Ascending aorta (tissue), 2 donors: ENCODE measurements at places on chromosomes 4 and X. TPM values are rescaled to one million over a fixed set of nuclear protein-coding genes. Genes with fewer than 3 reads are reported as not detected.

Gene MAGT1
- 34.5 TPM for total RNA-seq

- no peak overlapping the region for H3K27ac ChIP-seq
- DNase-seq: no peak
- no peaks in the 10 kb centered on the region for H3K36me3 ChIP-seq
- no peaks in the 10 kb centered on the region for H3K4me1 ChIP-seq
Measured at GRCh38 chrX:50874876-50875275, 35.7 kb upstream of the BMP15 start.

- no peaks in the 10 kb centered on the region for H3K36me3 ChIP-seq
- H3K27ac ChIP-seq: no peak overlapping the region
- no peak overlapping the region for H3K4me3 ChIP-seq
Measured at GRCh38 chrX:116499780-116500179, 37.0 kb upstream of the CT83 start.

- DNase-seq: no peak
- no peaks in the 10 kb centered on the region for H3K27me3 ChIP-seq
- no peaks in the 10 kb centered on the region for H3K4me1 ChIP-seq
- no peak overlapping the region for H3K4me3 ChIP-seq
- H3K27ac ChIP-seq: no peak overlapping the region
Measured at GRCh38 chr4:183157215-183157614, 58.2 kb downstream of the WWC2 start.

- no peak overlapping the region for H3K27ac ChIP-seq
- no peak for DNase-seq
- no peak overlapping the region for H3K4me3 ChIP-seq
Measured at GRCh38 chr4:184115399-184115798, 102.3 kb downstream of the ENPP6 start.
